Activated T-helper 1 cell treated with anti-CD3 and anti-CD28 coated beads, Interleukin-2, amount 50 U/mL, for 16 hours (primary cell): ENCODE measurements at places on chromosomes 2 and 18.

DNA sequence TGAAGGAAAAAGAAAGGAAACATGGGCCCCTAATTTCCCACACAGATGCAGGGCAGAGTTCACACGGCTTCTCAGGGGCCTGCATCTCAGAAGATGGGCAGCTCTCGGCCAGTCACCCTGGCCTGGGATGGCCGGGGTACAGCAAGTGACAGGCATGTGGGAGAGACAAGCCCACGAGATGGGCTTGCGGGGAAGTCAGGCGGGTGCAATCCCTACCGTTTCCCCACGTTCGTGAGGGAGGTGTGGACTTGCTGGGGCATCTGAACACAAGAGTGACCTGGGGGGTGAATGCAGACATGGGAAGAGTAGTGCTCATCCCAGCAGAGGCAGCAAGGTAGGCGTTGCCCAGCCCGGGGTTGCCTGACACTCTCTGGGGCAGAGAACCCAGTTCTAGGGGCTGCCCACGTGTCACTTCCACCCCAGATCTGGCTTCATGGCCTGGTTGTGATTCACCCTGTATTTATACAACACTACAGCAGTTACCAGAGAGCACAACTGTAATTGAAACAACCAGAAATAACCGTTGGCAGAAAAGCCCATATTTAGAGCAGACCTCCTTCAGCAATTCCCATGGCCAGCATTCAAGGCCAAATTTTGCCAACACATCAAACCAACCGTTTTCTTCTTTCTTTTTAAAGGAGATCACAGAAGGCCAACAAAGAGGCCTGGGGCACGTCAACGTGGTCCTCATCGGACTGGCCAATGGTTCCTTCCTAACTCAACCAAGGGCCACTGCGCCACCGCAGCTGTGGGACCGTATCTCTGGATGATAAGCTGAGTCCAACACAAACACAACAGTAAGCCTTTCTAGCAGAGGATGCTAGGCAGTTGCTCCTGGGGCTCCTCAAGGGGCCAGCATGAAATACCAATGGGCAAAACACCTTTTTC, 58.4 kb downstream of the PARD6G start:
- DNase-seq, result no peak

GRCh38 chr2:221104361-221104811, 467.7 kb downstream of the EPHA4 start:
- no peak for DNase-seq

DNA sequence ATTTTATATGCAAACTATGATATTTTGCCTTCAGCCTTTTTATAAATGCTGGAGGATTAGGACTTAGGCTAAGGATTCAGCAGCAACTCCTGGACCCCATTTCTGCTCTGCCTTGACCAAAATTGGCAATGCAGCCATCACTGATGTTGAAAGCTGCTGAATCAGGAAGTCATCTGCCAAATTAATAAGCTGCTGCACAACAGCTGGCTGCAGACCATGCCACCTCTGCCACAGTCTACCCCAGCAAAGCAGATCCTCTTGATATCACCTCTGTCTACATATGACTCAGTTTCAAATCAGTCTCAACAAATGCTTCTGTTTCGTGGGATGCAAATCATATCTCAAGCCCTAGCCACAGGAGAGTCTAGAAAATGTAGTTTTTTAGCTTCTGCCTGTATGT, 7.1 kb upstream of the SOS1 start:
- peak; percentile 17 for DNase-seq

- DNase-seq, result no peak
Observed at GRCh38 chr2:98533547-98533946, 74.8 kb downstream of the COA5 start.

GRCh38 chr2:183038341-183039300, at the start of gene NCKAP1:
NCKAP1 (minus strand) TSS chr2:183038457; CDS start chr2:183038099, 358 bp downstream.
- peak; percentile 69 for DNase-seq

DNA sequence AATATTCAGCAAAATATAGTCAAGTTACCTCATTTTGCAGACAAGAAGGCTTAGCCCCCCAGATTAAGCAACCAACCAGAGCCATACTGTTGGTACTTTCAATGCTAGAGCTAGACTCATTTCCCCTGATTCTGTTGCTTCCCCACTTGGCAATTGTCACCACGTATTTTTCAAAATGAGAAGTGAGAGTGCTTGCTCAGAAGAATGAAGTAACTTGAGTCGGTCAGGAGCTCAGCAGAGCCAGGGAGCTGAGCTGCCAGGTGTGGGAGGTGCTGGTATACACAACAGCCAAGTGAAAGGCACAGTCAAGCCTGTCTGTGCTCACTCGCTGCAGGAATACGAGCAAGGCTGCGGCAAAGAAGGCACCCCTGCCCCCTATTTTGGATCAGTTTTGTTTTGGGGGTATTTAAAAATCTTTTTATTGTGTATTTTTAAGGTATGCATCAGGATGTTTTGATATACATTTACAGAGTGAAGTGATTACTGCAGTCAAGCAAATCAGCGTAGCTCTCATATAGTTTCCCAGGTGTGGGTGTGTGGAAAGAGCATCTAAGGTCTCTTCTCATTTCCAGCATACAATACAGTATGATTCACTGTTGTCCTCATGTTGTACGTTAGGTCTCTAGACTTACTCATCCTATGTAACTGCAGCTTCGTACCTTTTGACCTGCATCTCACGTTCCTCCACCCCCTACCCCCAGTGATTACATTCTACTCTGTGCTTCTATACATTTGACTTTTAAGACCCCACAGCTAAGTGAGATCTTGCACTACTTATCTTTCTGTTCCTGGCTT, 62.4 kb downstream of the MRPS9 start:
- no peak for DNase-seq

- DNase-seq, result no peak
Observed at GRCh38 chr18:30486856-30487255, 555.7 kb downstream of the DSC3 start.

- no peak for DNase-seq
Observed at GRCh38 chr2:140658760-140659692, 1471.8 kb downstream of the LRP1B start.
